CMK (cell line): ENCODE measurements at places on chromosomes 2 and 18.

DNA sequence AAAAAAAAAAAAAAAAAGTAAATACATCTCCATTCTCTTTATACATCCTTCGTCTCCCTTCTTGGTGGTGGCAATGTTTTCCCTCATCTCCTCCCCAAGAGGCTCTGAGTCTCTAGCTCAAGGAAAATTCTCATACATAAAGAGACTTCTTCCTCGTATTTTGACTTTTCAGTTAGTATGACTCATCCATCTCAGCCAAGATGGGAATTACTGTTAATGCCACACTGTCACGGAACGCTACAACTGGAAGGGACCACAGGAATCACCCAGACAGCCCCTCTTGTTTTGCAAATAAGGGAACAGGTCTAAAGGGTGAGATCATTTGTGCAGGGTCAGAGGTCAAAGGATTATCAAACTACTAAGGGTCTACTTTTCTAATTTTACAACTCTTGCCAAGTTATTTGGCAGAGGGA is 19.5 kb downstream of the NFE2L2 start:
- no peak for DNase-seq

DNA sequence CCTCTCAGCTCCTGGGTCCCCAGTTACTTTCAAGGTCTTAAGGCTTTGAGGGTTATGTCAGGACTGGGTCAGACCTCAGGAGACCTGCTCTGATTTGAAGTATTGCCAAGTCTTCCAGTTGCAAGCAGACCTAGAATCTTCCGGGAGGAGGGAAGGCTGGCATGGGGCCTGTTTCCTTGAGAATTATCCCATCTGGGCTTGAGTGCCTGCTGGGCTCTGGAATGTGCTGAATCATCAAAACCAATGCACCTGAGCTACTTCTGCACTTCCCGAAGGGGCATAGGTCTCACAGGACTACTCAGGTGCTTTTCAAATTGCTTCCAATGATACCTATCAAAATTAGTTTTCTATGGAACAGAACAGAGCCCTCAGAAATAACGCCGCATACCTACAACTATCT is 327.3 kb downstream of the XIRP2 start:
- DNase-seq: no peak

GRCh38 chr2:174510583-174511189 is 23.9 kb upstream of the GPR155 start:
- DNase-seq: no peak

- DNase-seq: peak; percentile 41
Measured at GRCh38 chr2:11417946-11418585, 47.9 kb downstream of the E2F6 start.

DNA sequence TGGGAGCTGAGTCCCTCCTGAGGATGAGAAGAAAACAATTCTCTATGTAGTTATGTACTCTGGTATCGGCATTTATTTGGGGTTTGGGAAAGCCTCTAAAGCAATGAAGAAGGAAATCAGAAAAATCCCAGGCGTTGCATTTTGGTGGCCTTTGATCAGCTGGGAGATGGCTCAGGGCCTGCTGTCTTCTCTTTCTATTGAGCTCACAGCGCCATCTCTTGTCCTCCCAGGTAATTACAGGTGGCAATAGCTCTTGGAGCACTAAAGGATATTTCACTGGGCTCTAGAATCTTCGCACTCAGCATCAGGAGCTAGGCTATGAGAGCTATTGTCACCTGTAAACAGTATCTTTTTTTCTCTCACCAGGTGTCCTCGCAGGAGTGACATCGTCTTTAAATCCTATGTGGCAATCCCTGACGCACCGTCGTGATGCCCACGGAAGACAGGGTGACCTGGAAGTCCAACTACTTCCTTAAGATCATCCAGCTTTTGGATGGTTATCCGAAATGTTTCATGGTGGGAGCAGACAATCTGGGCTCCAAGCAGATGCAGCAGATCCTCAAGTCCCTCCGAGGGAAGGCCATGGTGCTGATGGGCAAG is 76.1 kb upstream of the PMAIP1 start:
- DNase-seq: no peak
